Activated T-cell treated with anti-CD3 and anti-CD28 coated beads, Interleukin-2, amount 50 U/mL, for 72 hours (primary cell): ENCODE measurements at places on chromosomes 2 and 18. TPM values are rescaled to one million over a fixed set of nuclear protein-coding genes. Genes with fewer than 3 reads are reported as not detected.

GRCh38 chr2:225764346-225764745 is 364.8 kb downstream of the NYAP2 start:
- H3K4me1 ChIP-seq: no peaks in the 10 kb centered on the region
- H3K27me3 ChIP-seq: no peaks in the 10 kb centered on the region
- DNase-seq: no peak
- no peaks in the 10 kb centered on the region for H3K36me3 ChIP-seq

DNA sequence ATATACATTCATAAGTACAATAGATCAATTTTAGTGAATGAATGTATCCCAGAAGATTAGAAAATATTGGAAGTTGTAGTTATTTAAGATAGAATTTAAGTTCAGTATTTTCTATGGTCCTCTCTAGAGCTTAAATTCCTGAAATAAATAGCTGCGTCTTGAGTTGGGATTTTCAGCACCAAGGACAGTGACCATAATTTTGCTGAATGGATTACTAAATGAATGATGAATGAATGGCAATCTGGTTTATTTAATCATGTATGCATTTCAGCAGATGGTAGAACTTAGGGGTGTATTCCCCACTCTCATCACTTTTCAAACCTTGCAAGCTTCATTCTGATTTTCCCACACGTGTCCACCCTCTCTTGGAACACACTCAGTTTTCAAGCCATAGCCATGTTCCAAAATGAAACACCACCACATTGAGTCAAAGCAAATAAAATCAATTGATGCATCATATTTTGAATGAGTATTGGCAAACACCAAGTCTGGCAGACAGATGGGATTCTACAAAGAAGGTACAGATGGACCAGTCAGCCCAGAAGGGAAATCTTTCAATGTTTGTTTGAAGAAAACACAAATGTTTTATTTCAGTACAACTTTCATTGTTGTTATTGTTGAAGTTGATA is 362.2 kb upstream of the NXPH2 start:
- no peaks in the 10 kb centered on the region for H3K36me3 ChIP-seq
- H3K4me3 ChIP-seq: no peak overlapping the region
- H3K4me1 ChIP-seq: no peaks in the 10 kb centered on the region
- H3K27me3 ChIP-seq: no peaks in the 10 kb centered on the region
- no peak for DNase-seq

DNA sequence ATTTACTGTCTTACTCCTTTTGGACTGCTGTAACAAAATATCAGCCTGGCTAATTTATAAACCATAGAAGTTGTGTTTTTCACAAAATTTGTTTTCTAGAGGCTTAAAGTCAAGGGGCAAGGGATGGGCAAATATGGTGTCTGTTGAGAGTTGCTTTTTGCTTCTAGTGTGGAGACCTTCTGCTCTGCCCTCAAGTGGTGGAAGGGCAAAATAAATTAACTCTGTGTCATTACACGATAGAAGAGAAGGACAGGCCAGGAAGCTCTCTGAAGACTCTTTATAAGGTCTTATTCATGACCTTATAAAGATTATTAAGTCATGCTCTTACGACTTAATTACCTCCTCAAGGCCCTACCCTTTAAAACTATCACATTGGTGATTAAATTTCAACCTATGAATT is 181.2 kb upstream of the LRATD1 start:
- DNase-seq: no peak
- H3K36me3 ChIP-seq: no peaks in the 10 kb centered on the region
- H3K27me3 ChIP-seq: no peaks in the 10 kb centered on the region
- no peak overlapping the region for H3K4me3 ChIP-seq
- H3K4me1 ChIP-seq: no peaks in the 10 kb centered on the region

GRCh38 chr2:80395251-80395650 is 90.7 kb upstream of the LRRTM1 start:
- no peaks in the 10 kb centered on the region for H3K27me3 ChIP-seq
- no peak overlapping the region for H3K4me3 ChIP-seq
- H3K4me1 ChIP-seq: no peaks in the 10 kb centered on the region

GRCh38 chr18:34726286-34727004 is 16.3 kb downstream of the DTNA start:
- H3K4me3 ChIP-seq: no peak overlapping the region
- H3K27ac ChIP-seq: no peak overlapping the region

GRCh38 chr18:52569492-52569891 is 229.5 kb downstream of the DCC start:
- H3K4me1 ChIP-seq: no peaks in the 10 kb centered on the region
- no peaks in the 10 kb centered on the region for H3K36me3 ChIP-seq
- no peak for DNase-seq
- H3K27ac ChIP-seq: no peak overlapping the region
- H3K27me3 ChIP-seq: no peaks in the 10 kb centered on the region

- H3K4me3 ChIP-seq: no peak overlapping the region
- peaks cover 6% of the 10 kb centered on the region for H3K36me3 ChIP-seq
- H3K4me1 ChIP-seq: no peaks in the 10 kb centered on the region
Observed at GRCh38 chr2:95231723-95232122, 24.4 kb downstream of the ZNF892 start.

DNA sequence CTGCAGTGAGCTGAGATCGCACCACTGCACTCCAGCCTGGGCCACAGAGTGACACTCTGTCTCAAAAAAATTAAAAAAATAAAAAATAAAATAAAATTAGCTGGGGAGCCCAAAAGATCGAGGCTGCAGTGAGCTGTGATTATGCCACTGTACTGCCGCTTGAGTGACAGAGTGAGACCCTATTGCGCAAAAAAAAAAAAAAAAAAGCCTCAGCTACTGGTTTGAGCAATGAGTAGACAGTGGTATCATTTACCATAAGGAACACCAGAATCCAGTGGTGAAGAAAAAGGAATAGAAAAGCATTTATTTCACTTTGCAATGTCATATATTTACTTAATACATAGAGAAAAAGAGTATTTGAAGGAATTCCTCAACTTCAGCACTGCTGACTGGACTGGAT is 3.0 kb downstream of the SAP130 start:
- peaks cover 19% of the 10 kb centered on the region for H3K4me1 ChIP-seq
- DNase-seq: no peak
- H3K4me3 ChIP-seq: no peak overlapping the region
- H3K36me3 ChIP-seq: no peaks in the 10 kb centered on the region
- no peak overlapping the region for H3K27ac ChIP-seq

DNA sequence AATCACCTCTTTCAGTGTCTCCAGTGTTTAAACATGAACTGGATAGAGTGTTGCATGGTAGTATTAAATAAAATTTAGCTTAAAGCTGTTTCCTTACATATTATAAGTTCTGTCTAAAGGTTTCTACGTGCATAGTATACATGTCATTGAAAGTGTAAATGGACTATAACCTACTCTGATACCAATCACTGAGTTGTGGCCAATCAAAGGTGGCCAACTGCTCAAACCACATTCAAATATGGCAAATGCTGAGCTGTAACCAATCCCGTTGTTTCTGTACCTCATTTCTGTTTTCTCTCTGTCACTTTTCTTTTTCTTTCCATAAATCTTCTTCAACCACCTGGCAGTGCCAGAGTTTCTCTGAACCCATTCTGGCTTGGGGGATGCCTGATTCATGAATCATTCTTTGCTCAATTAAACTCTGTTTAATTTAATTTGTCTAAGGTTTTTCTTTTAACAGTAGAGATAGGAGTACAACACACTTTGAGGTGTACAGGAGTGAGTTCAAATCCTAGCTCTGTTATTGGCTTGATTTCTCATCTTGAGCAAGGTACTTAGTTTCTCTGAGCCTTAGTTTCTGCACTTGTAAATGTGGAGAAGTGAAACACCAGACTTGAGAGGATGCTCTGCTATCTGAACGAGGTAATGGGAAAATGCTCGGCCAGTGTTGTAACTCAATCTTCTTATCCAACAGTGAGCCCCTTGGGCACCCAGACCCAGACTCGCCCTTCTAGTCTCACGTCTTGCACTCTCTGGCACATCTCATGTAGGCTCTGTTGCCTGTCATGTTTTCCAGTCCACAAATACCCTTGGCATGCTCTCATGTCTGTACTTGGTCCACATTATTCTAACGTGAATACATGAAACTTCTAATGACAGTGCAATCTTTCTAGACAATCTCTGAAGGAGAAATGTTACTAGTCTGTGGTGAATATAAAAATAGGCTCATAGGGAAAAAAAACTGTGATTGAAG is 228.0 kb downstream of the PIK3C3 start:
- H3K27ac ChIP-seq: no peak overlapping the region
- H3K36me3 ChIP-seq: peaks cover 2% of the 10 kb centered on the region
- DNase-seq: no peak
- no peaks in the 10 kb centered on the region for H3K27me3 ChIP-seq

GRCh38 chr2:225233234-225233633 is 166.3 kb upstream of the NYAP2 start:
- no peak overlapping the region for H3K4me3 ChIP-seq
- H3K36me3 ChIP-seq: no peaks in the 10 kb centered on the region
- H3K27ac ChIP-seq: peak overlapping the region; percentile 33
- H3K4me1 ChIP-seq: no peaks in the 10 kb centered on the region

DNA sequence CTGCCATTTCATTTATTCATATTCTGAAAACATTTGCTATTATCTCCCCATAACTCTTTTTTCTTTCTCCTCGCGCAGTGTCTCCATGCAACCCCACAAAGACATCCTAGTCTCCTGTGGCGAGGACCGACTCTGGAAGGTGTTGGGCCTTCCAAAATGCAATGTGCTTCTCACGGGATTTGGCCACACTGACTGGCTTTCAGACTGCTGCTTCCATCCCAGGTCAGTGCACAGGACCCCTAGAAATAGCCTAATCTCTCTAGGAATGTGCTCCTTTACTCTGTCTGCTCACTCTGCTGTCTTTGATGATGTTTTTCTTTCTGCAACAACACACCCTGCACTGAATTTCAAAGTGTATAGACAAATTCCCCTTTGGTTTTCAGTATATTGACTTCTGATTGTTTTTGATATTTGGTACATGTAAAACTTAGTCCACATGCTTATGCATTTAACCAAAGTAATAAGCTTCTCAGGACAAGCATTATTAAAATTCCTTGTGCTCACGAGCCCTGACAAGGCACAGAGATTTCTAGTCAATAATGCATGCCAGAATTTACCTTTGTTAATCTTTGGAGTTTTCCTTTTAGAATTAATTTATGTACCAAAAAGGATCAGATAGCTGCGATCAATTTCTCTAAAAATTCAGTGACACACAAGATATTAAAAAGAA is 548.3 kb upstream of the VWC2L start:
- DNase-seq: no peak
- no peak overlapping the region for H3K27ac ChIP-seq
- no peaks in the 10 kb centered on the region for H3K36me3 ChIP-seq
- no peaks in the 10 kb centered on the region for H3K27me3 ChIP-seq
- H3K4me3 ChIP-seq: no peak overlapping the region

DNA sequence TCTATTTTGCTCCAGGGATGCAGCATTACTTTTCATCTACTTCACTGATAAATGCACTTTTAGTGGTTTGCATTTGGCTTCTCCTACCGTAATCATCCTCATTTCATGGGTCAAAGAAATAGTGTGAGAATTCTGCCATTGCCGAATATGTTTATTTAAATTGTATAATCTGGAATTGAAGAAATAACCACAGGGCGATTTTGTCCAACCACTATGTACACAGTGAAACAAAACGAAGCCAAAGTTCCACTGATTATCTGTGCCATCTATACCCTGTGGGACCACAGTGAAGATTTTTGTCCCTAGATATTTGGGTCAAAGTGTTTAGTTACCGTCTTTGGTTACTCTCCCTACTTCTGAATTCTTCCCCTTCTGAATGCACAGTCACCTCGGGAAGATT is 888.6 kb upstream of the NRXN1 start:
- no peaks in the 10 kb centered on the region for H3K4me1 ChIP-seq
- no peak for DNase-seq
- no peaks in the 10 kb centered on the region for H3K36me3 ChIP-seq
- H3K4me3 ChIP-seq: no peak overlapping the region
- no peak overlapping the region for H3K27ac ChIP-seq

- peaks cover 14% of the 10 kb centered on the region for H3K27me3 ChIP-seq
- H3K27ac ChIP-seq: no peak overlapping the region
- no peak overlapping the region for H3K4me3 ChIP-seq
- H3K36me3 ChIP-seq: no peaks in the 10 kb centered on the region
- H3K4me1 ChIP-seq: no peaks in the 10 kb centered on the region
Observed at GRCh38 chr2:53545604-53546003, 222.0 kb upstream of the CHAC2 start.

DNA sequence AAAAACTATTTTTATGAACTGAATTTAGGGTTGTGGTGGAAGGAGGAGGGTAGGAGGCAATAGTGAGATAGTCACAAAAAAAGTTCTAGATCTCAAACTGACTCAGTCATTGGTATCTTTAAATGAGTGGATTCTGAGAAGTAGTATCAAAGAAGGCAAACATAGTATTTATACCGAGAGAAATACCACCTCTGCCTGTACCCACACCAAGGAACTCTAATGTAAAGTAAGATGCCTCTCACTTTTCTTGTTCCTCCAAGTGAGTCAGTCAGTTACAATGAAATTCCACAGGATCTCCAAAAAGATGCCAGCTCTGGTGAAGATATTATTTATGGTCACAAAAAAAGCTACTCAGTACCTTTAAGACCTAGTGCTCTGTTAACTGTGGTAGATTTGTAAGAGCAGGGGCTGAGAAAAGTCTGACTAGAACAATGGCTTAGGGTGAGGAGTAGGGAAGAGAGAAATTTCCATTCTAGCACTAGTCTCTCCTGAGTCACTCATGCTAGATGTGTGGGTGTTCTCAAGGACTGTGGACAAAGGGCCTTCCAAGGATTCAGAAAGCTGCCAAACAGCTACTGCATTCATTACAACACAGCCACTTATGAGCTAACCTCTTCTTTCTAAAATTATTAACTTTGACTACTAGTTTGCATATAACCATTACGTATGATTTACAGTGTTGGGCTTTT is 36.3 kb downstream of the YWHAQ start:
- peaks cover 16% of the 10 kb centered on the region for H3K36me3 ChIP-seq
- peak; percentile 28 for DNase-seq
- H3K27ac ChIP-seq: peak overlapping the region; percentile 78
- H3K4me1 ChIP-seq: peaks cover 92% of the 10 kb centered on the region
- H3K4me3 ChIP-seq: peak overlapping the region; percentile 65

- H3K4me1 ChIP-seq: no peaks in the 10 kb centered on the region
- no peaks in the 10 kb centered on the region for H3K36me3 ChIP-seq
- H3K27me3 ChIP-seq: peaks cover 7% of the 10 kb centered on the region
- no peak for DNase-seq
- H3K4me3 ChIP-seq: no peak overlapping the region
Observed at GRCh38 chr2:216710551-216711301, 15.4 kb upstream of the IGFBP5 start.

DNA sequence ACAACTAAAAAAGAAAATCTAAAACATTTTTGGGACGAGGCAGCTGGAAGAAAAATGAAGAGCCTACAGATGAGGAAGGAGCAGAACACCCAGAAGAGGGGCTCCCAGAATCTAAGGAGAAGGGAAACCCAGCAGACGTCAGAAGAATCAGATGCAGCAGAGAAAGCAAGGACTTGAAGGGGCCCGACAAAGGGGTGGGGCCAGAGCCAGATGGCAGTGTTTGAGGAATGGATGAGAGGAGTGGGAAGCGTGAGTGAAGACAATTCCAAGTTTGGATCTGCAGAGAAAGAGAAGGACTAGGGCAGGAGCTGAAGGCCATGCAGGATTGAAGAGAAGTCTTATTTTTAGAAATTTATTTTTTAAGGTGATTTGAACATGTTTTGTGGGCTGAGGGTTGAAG is 19.3 kb downstream of the PTMA start:
- no peak overlapping the region for H3K27ac ChIP-seq
- no peaks in the 10 kb centered on the region for H3K27me3 ChIP-seq
- DNase-seq: no peak
- no peak overlapping the region for H3K4me3 ChIP-seq

GPR17 gene
- not detected for total RNA-seq

SRD5A2 gene
- total RNA-seq: not detected

ZNF407 gene
- total RNA-seq: 13.0 TPM

DPP4 gene
- total RNA-seq: 37.6 TPM

TUBA3E gene
- not detected for total RNA-seq

CAD gene
- total RNA-seq: 53.6 TPM

MAB21L4 gene
- total RNA-seq: not detected

LRP2 gene
- 0.70 TPM for total RNA-seq

WDCP gene
- 17.7 TPM for total RNA-seq
